CD4-positive, alpha-beta T cell treated with Interleukin-15 for 4 hours (primary cell): ENCODE measurements at places on chromosomes 5 and 9.

DNA sequence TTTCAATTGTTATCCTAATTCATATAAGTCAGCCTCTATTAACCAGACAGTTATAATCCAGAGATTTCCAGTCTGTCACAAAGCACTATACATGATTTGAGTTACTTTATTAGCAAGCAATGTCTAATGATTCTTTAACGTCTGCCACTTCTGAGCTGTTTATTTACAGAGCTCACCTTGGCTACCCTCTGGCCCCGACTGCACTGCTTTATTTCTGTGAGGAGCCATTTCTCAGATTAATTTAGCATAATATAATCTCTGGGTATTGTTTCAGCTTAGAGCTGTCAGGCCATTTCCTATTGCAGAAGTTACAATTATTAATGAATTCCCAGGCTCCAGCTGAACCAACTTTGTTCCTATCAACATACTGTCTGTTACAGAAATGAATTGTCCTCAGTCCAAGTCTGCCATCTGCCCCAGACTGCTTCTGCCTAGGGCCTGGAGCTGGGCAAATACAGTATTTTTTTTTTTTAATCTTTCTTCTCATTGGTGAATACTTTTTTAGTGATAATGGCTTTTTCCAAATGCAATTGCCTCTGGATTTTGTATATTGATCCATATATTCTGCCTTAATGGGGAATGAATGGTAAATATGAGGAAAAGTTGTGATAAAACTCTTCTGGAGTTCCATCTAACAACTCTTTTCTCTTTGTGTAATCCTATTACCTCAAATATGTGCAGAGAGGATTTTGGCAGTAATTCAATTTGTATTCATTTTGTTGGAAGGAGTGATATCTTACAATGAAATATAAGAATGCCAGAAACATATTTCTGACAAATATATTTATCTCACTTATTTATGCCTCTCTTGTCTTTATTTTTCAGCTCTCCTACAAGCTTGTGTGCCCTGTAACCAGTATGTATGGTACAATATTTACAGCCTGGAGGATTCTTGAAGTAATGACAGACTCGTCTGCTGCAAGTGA lies 104.7 kb downstream of the FOCAD start:
- no peak for DNase-seq

DNA sequence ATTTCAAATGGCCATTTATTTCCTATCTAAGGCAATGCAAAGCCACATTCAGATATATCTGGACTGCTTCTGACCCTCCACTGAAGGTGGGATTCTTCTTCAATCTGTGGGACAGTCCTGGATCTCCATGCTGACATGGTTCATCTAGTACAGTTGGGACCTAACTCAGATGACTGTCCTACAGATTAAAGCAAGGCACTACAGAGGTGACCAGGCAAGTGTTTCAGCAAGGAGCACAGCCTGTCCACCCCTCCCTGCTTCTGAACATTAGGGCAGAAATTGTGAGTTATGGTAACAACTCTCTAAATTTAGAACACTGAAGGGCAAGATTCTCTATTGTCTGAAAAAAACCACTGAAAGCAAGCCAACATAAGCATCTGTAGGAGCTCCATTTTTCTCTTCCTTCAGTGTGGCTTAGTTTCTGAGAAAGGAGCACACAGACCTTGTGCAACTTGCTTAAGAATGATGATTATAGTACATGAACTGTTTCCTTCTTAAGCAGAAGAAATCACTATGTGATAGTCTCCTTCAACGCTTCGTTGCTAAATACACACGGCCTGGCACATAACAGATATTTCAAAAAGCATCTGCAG lies 62.9 kb upstream of the BARX1 start:
- DNase-seq = no peak

GRCh38 chr5:102931085-102931725 lies 176.1 kb downstream of the PAM start:
- DNase-seq = no peak

DNA sequence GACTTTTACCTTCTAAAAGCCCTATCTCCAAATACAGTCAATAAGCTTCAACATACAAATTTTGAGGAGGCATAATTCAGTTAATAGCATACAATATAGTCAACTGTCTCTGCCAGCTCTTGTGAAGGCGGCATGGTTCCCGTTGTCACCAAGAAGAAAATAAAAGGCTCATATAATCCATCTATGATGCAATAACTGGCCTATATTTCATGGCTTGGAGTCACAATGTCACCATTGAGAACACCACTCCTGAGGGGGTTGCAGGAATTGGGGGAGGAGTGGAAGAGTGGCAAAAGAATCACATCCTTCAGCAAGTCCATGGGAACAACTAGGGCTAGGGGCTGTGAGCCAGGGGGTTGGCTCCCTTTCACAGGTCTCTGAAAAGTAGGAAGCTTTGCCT lies 16.0 kb upstream of the ASTN2 start:
- DNase-seq = no peak

DNA sequence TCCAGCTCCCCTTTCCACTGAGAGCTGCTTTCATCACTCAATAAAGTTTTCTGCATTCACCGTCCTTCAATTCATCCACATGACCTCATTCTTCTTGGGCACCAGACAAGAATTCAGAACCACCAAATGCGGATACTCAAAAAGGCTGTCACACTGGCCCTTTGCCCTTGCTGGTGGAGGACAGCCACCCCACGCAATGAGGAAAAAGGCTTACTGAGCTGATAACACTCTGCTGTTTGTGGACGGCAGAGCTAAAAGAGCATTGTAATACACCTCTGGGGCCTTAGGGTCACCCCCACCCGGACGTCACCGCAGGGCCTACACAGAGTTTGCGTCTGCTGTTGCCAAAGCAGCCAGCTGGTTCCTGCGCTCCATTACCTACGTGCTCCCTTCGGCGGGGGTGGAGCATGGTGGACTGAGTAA lies 51.2 kb upstream of the ZNF608 start:
- DNase-seq = no peak

GRCh38 chr9:116661037-116661954 lies 25.8 kb upstream of the TRIM32 start:
- peak; percentile 31 for DNase-seq

GRCh38 chr5:32499261-32499660 lies 54.7 kb upstream of the ZFR start:
- no peak for DNase-seq

DNA sequence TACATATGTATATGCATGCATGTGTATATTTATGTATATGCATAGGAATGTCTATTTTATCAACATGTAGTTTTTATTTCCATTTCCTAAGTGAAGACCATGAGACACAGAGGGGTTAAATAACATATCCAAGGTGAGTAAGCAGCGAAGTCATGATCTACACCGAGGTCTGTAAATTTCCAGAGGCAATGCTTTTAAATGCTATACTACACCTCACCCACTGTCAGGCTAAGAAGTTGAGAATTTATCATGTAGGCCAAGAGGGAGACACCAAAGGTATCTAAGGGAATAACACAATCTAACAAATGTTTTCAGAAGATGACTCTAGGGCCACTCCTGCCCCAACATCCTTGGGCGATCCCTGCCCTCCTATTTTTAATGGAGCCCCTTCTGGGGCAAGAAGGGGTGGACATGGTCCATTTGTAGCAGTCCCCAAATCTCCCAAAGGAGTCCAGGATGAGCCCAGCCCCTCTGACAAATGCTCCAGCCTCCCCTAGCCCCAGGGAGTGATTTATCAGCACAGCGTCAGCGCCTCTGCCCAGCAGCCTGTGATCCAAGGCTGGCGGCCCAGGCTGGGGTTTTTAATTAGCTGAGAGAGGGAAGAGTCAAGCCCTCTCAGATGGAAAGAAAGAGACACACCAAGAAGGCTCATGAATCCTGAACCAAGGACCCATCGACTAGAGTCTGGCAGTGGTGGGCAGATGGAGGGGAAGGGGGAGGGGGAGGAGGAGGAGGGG lies 339.9 kb downstream of the ASTN2 start:
- no peak for DNase-seq

- DNase-seq = no peak
Measured at GRCh38 chr5:20446121-20446520, 458.1 kb upstream of the CDH18 start.

- DNase-seq = no peak
Measured at GRCh38 chr5:39207345-39208045, 11.9 kb downstream of the FYB1 start.

- no peak for DNase-seq
Measured at GRCh38 chr5:152956943-152957613, 533.4 kb upstream of the GRIA1 start.

DNA sequence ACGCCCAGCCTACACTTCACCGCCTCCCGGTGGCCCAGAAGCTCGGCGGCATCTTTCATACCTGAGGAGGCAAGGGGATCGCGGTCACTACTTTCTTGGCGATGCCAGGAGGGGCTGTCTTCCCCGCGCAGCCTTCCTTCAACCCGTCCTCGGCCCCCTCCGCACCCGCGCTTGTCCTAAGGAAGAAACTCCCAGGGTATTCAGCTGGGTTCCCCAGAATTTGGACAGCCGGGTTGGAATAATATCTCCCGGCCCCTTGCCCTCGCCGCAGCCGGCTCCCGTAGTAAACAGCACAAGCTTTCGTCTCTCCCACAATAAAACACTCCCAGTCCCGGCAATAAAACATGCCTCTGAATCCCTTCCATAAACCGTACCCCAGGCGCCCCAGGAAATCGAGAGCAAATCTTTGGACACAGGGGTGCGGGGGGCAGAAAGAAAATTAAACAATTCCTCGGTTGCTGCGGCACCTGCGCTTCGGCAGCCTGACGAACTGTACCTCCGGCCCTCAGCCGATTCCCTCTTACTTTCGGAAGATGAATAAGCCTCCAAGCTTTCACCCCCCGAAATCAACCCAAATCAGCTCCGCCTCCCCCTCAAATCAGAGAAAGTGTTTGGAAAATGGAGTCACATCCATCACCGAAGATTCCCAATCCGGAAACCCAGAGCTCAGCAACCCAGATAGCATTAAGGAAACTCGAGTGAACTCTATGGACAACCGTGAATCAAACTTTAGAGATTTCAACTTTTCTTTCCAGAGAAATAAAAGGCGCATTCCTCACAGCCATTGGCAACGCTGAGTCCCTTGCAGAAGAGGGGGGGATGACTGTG lies 1.1 kb downstream of the OTP start:
- no peak for DNase-seq

GRCh38 chr5:122311497-122311960 lies 508 bp upstream of the SNCAIP start:
- no peak for DNase-seq

- no peak for DNase-seq
Measured at GRCh38 chr9:8599937-8600336, 800.4 kb upstream of the DMAC1 start.

- no peak for DNase-seq
Measured at GRCh38 chr5:178293400-178293799, 60.8 kb upstream of the PHYKPL start.

DNA sequence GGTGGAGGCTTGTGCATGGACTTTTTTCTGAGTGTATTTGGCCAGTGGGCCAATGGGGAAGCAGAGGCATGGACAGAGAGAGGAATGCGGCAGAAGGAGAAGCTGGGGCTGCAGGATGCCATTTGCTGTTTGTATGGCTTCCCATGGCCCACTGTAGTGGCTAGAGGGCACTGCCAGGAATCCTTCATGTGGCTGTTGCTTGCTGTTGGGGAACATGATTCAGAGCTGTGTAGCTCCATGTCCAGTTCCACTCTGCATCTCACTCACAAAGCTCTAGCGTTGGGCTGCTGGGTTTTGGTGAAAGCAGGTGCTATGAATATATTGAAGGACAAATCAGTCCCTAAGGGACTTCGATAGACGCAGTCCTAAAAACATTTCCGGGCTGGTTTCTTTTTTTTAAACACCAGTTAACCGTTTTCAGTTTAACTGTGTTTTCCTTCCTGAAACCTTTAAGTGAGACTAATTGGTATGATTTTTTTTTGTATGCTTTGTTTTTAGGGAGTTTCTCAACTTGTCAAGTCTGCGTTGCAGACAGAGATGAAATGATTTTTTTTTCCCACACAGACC lies 51.3 kb downstream of the SLC22A5 start:
- peak; percentile 40 for DNase-seq

- DNase-seq = peak; percentile 34
Measured at GRCh38 chr9:93463638-93464248, 10.4 kb upstream of the FAM120AOS start.

- DNase-seq = peak; percentile 54
Measured at GRCh38 chr5:127892467-127893207, 189.4 kb downstream of the CCDC192 start.

- DNase-seq = no peak
Measured at GRCh38 chr5:169788168-169788567, 151.1 kb downstream of the DOCK2 start.

DNA sequence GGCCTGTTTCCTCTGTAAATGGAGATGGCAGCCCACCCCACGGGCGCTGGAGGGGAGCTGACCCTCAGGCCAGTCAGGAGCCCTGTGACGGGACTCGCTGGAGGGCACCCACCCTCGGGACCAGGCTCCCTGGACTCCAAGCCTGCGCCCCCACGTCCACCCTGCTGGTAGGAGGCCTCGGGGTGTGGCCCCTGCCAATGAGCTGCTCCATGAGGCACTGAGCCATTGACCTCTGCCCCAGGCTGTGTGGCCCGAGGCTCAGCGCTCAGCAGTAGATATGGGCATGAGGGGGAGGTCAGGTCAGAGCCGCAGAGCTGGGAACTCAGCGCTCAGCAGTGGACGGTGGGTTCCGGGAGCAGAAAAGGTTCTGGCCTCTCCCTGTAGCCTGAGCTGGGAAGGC lies 52.3 kb upstream of the EGFL7 start:
- no peak for DNase-seq

DNA sequence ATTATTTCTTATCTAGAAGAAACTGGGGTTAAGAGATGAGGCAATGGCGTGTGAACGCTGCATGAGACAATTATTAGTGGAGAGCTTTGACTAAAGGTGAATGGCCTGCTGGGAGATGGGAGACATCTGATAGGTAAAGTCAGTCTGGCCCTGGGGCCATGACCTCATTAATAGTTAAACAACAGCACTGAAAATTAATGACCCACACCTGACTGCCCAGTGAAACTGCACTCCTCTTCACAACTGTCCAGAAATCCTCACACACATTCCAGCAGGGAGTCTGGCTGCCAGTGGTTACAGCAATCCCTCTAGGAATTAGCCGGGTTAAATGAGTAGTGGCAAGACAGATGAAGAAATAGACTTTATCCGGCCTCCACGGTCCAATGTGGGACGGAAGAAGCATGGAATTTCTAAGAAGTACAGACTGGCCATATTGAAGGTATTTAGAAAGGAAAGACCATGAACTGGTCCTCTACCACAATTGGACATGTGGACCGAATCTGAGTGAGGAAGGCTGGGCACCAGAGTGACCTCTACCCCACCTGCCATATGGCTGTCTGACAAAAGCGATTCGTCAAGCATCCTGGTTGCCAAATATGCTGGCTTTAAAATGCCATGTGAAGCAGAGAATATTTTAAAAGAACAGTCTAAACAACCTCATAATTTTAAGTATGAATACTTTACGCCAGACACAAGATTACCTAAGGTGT lies 138.4 kb downstream of the EFNA5 start:
- DNase-seq = no peak

DNA sequence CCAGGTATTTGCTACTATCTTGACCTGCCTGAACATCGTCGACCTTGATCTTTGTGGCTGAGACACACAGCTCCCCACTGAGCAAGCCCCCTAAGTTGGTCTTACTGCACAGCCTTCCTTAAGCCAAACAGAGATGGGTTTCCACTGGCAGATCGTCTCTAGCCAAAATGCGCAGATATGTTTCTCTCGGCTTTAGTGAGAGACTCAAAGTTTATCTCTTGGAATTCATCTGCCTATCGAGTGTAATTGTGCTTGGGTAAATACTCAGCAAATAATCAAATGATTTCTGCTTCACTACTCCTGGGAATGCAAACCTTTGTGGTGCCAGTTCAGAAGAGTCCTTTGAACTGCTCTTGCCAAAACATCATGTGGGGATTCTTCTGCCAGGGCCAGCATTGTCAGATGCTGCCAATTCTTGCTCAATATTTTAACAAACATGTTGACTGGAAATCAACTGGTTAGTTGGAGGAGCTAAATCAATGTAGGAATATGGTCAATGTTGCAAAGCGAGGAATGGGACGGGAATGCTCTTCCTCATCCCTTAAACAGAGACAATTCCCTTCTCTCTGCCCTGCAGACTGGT lies 141.2 kb upstream of the SLC28A3 start:
- no peak for DNase-seq
